Activated CD4-positive, CD25-positive, alpha-beta regulatory T cell treated with anti-CD3 and anti-CD28 coated beads, Interleukin-2, amount 50 U/mL, for 24 hours (primary cell): ENCODE measurements at places on chromosomes 16 and 17.
A peak's percentile ranks its signal among the peaks of the same experiment; 100 is the strongest.

GRCh38 chr17:50476545-50477315 is 1.9 kb upstream of the RSAD1 start:
- ATAC-seq: no peak

- no peak for ATAC-seq
Observed at GRCh38 chr17:51298508-51299371, 38.4 kb downstream of the UTP18 start.

DNA sequence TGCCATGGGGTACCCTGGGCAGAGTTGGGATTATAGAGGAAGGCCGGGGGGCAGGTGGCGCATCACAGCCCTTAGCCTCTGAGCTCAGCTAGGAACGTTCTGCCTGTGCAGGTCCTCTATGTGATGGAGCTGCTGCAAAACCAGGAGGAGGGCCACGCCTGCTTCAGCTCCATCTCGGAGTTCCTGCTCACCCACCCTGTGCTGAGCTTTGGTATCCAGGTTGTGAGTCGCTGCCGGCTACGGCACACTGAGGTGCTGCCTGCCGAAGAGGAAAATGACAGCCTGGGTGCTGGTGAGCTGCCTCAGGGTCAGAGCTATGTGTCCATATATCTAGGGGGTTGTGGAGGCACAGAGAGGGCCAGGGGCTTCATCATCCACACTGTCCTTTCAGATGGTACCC is 5.8 kb upstream of the NRN1L start:
- ATAC-seq: no peak

GRCh38 chr16:66058172-66058691 is 308.3 kb upstream of the CDH5 start:
- ATAC-seq: no peak

- ATAC-seq: peak; percentile 42
Observed at GRCh38 chr16:67528870-67529581, 397 bp downstream of the RIPOR1 start.

GRCh38 chr17:61221181-61221580 is 178.5 kb upstream of the TBX2 start:
- ATAC-seq: no peak

DNA sequence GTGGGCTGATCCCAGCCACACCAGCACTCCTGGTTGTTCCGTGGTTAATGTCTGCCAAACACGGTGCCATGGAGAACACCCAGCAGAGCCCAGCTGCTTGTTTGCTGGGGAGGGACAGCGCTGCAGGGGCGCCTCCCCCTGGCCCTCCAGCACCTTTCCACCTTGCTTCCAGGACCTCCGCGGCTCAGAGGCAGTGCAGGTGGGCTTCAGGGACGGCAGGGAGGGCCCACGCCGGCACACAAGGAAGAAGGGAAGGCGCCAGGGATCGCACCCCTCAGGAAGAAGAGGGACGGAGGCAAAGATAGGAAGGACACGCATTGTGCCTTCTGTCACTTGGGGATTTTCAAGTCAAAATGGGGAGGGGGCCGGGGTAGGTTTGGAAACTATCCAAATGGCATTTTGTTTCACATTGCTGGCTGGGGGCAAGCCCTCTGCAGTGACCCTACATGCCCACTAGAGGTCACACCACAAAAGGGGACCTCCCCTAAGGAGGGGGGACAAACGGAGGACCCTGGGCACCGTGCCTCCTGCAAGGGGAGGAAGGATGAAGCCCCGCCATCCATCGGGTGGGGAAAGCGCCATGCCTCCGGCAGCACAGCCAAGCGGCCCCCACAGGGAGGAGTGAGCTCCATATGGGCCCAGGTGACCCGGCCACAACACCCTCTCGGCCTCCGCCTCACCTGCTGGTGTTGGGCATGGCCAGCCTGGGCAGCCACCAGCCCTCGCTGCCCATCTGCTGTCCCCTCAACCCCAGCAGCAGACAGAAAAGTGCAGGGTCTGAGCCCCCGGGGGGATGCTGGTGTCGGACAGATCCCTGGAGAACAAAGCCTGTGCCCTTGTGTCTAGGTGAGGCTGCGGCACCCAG is 7.5 kb upstream of the C16orf95 start:
- ATAC-seq: peak; percentile 64

DNA sequence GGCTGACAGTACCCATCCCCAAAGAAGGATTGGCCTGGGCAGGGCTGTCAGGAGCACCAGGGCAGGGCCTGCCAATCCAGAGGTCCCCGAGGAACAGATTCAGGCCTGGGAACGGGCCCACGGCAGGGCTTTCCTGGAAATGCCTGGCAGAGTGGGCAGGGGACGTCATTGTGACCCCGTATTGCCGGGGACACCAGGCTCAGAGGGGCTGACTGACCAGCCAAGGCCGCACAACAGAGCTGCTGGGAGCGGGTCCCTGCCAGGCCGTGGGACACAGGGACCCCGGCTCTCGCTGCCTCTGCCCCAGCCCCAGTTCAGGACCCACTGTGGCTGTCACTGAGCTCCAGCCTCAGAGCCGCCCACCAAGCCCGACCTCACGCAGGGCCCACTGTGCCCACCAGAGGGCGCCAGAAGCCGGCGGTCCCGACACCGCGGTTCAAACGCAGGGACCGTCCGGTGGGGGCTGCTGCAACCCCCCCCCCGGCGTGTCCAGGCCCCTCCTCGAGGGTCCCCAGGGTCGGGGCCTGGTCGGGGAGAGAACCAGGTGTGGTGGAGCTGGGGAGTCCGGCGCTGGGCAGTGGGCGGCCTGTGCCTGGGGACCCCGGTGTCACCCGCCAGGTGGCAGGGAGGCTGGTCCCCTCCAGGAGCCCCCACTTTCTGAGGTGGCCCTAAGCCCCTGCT is 15.2 kb upstream of the SSTR5 start:
- ATAC-seq: peak; percentile 50

DNA sequence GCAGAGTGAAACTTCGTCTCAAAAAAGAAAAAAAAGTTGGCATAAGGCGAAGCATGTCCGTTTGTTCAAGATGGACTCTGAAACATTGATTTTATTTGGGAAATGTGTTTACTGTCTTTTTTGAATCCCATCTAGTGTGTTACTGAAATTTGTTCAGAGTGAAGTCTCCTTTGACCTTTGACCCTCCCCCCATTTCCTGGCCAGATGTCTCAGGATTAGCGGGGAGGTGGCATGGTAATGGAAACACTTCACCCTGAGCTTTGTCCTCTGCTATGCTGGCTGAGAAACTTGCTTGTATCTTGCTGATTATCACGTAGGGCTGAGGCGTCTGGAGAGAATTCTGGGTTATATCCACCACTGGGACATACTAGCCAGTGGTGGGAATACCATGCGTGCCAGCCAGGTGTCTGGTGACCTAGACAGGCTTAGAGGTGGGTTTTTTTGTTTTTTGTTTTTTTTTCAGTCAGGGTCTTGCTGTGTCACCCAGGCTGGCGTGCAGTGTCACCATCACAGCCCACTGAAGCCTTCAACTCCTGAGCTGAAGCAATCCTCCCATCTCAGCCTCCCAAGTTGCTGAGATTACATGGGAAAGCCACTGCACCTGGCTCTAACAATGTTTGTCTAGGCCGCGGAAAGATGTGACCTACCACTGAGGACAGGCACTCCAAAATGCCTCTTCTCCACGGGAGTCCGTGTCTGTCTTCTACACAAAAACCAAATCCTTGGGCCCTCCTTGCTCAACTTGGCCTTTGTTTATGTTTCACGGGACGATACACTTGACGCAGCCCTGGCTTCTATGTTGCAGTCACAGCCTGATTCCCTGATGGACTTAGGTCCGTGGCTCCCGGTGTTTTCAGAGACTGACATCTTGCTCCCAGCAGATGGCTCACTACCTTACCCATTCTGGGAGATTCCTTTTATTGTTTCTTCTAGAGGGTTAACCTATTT is 6.6 kb upstream of the GALK1 start:
- no peak for ATAC-seq
